ENCODE measurements at places on chromosomes 11 and 22.
A peak's percentile ranks its signal among the peaks of the same experiment; 100 is the strongest.

DNA sequence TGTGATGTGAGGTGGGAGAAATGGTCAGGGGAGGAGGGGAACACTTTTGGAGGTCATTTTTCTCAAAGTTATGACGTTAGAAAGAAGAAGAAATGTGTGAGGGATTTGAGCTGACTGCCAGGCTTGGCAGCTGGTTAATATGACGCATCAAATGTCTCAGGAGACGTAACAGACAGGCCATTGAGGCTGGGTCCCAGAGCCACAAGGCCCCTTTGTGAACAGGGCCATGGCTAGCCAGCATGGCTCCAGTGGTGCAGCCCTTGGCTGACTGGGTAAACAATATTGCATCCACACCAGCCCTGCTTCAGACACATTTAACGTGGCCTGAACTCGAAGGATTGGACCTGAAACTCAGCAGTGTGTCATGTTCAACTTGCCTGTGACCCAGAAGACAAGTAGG lies 34.3 kb downstream of the AMOTL1 start:
- no peak for DNase-seq

DNA sequence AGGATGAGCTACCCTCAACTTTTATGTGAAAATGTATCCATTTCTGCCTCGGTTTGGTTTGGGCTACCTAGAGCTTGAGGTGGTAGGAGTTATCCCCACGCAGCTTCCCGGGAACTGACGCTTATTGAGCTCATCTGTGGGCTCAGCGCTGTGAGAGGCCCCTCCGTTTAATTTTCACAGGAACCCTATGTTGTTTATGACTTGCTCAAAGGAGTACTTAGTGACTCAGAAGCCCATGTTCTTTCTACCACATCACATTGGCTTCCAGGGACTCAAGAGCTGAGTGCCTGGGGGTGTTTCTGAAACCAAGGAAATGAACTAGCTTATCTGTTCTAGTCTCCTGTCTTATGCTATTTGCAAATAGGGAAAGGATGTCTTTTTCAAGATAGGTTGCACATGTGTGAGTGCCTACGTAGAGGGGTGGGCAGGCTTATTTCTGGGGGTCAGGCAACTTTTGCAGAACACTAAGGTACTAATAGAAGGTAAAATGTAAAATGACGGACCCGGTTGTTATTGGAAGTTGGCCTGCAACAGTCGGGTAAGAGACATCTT lies 40.5 kb downstream of the MICAL2 start:
- DNase-seq, result no peak

DNA sequence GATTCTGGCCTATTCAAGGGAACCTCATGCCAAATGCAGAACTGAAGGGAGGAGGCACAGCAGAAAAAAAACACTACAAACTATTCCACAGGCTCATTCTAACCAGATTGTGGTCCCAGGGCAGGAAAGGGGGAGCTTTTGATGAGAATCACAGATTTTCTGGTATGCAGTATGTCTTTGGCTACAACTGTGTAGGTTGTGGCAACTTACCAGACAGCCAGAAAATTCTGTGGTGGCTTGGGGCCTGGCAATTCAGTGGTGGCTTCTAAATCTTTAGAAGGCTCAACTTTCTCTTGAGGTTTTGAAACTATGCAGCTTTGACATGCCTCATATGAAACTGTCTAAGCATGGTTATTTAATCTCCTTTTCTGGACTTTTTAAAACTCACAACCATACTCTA lies 850.8 kb upstream of the CCDC90B start:
- DNase-seq, result peak; percentile 91

GRCh38 chr22:25452116-25452700 lies 112.3 kb upstream of the GRK3 start:
- no peak for DNase-seq

DNA sequence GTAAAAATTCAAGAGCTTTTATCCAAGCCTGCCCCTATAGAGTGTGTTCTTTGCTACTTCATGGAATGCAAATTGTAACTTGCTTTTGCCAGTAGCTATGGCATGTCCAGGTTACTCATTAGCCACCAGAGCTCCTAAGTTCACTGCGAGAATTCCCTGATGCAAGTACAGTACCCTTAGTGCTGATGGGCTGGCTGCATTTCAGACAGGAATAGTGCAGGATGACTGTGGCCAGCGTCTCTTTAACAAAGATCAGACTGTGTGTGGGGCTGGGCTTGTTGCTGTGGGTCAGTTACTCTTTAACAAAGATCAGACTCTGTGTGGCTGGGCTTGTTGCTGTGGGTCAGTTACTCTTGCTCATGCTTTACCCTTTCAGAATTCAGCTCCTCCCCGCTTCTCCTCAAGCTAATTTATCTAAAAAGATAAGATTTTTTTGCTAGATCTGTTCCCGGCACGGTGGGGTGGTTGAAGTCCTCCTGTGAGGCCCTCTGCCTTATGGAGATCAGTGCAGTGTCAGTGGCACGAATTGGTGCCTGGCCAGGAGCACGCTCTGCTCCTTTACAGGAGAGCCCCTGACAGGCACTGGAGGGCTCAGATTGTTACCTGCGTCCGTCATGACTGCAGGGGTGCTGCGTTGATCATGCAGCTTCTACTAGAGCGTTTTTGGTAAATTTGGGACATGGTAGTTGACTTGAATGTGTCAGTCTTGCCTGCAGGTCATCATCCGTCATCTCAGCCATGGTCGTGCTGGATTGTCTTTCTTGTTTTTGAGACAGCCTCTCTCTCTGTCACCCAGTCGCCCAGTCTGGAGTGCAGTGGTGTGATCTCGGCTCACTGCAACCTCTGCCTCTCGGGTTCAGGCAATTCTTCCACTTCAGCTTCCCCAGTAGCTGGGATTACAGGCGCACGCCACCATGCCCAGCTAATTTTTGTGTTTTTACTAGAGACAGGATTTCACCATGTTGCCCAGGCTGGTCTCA lies 27.0 kb downstream of the AP2A2 start:
- DNase-seq, result peak; percentile 81

Data from astrocyte of the hippocampus (primary cell).